ENCODE measurements at places on chromosomes 2 and 18. TPM values are rescaled to one million over a fixed set of nuclear protein-coding genes. Genes with fewer than 3 reads are reported as not detected.
A peak's percentile ranks its signal among the peaks of the same experiment; 100 is the strongest.

- H3K27me3 ChIP-seq, result no peaks in the 10 kb centered on the region
- ATAC-seq, result no peak
- H3K4me1 ChIP-seq, result no peaks in the 10 kb centered on the region
- H3K4me3 ChIP-seq, result no peak overlapping the region
- H3K27ac ChIP-seq, result no peak overlapping the region
- peaks cover 21% of the 10 kb centered on the region for H3K36me3 ChIP-seq
Measured at GRCh38 chr2:46644690-46645385, 165.5 kb downstream of the TMEM247 start.

DNA sequence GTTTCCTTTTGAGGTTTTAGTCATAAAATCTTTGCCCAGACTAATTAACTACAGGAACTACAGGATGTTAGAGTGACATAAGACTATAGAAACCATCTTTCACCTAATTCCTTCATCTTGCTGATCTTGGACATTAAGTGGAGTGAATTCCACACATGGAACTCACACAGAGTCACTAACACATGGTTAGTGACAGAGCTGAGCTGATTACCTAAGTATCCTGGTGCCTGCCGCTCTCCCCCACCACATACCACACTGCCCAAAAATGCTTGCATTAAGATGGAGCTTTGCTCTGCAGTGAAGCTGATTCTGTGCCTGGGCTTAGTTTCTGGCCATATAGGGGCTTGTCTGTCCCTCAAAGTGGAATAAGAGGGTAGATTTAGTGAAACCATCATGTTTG, 332.9 kb upstream of the NT5C1B start:
- no peak overlapping the region for H3K27ac ChIP-seq
- H3K27me3 ChIP-seq, result no peaks in the 10 kb centered on the region
- H3K4me3 ChIP-seq, result no peak overlapping the region
- no peak for ATAC-seq
- H3K36me3 ChIP-seq, result no peaks in the 10 kb centered on the region
- H3K4me1 ChIP-seq, result no peaks in the 10 kb centered on the region

- peak overlapping the region; percentile 98 for H3K4me3 ChIP-seq
- H3K27ac ChIP-seq, result peak overlapping the region; percentile 100
- peaks cover 26% of the 10 kb centered on the region for H3K4me1 ChIP-seq
Measured at GRCh38 chr2:84969511-84970209, 1.3 kb upstream of the KCMF1 start.

GRCh38 chr2:8441986-8442385, 239.9 kb upstream of the ID2 start:
- ATAC-seq, result no peak
- H3K4me1 ChIP-seq, result peaks cover 23% of the 10 kb centered on the region
- H3K36me3 ChIP-seq, result peaks cover 54% of the 10 kb centered on the region
- H3K4me3 ChIP-seq, result no peak overlapping the region

GRCh38 chr2:124283096-124283495, 258.0 kb downstream of the CNTNAP5 start:
- no peaks in the 10 kb centered on the region for H3K27me3 ChIP-seq
- H3K27ac ChIP-seq, result no peak overlapping the region
- H3K4me1 ChIP-seq, result no peaks in the 10 kb centered on the region
- no peak for ATAC-seq

CRYGC gene
- not detected for total RNA-seq

IL36G gene
- total RNA-seq, result not detected

GRCh38 chr2:36486521-36487044, 111.4 kb downstream of the FEZ2 start:
- H3K4me1 ChIP-seq, result peaks cover 4% of the 10 kb centered on the region
- no peak for ATAC-seq
- no peak overlapping the region for H3K4me3 ChIP-seq
- H3K27ac ChIP-seq, result no peak overlapping the region
- H3K36me3 ChIP-seq, result peaks cover 6% of the 10 kb centered on the region

All from activated T-helper 17 cell treated with anti-CD3 and anti-CD28 coated beads, Interleukin-2, amount 50 U/mL, for 72 hours (primary cell).